ENCODE measurements at places on chromosomes 1 and 21.

GRCh38 chr1:1435911-1436629, 580 bp downstream of the VWA1 start:
- no peak for ATAC-seq

GRCh38 chr1:99820546-99820945, 29.6 kb upstream of the AGL start:
- ATAC-seq = no peak

- no peak for ATAC-seq
Observed at GRCh38 chr21:29296446-29296845, 2.3 kb upstream of the BACH1 start.

GRCh38 chr21:40924641-40925040, 77.7 kb upstream of the DSCAM start:
- no peak for ATAC-seq

DNA sequence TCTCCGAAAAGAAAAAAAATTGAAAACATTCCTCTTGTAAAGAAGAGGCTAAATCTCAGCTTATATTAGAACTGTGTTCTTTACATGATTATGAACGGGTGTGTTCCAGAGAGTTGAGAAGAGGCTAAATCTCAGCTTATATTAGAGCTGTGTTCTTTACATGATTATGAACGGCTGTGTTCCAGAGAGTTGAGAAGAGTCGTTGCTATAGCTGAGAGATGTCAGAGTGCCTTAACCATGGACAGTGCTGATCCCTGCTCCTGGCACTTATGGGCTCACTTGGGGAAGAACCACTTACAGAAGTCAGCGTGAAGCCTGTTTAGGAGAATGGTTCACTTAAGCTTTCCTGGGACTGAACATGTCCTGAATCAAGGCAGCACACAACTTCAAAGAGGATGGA, 35.0 kb downstream of the SLC35F3 start:
- no peak for ATAC-seq
